ENCODE measurements at places on chromosomes 13 and 19.

- DNase-seq = no peak
Measured at GRCh38 chr13:78045916-78046315, 127.3 kb upstream of the EDNRB start.

- DNase-seq = no peak
Measured at GRCh38 chr13:24276861-24277260, 32.5 kb upstream of the C1QTNF9 start.

- DNase-seq = no peak
Measured at GRCh38 chr13:19152403-19152802, 29.2 kb downstream of the TUBA3C start.

DNA sequence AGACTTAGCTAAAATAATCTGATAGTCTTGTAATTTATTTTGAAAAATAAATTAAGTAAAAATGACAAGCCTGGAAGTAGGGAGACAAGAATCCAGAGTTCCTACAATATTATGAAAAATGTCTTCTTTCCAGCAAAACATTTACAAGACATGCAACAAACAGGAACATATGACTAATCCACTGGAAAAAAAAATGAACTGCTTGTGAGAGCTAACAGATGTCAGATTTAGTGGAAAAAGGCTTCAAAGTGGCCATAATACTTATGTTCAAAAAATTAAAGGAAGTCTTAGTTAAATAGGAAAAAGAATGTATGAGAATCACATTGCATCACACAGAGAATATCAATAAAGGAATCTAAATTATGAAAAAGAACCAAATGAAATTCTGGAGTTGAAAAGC lies 2082.0 kb upstream of the PCDH20 start:
- no peak for DNase-seq

GRCh38 chr13:71913717-71914116 lies 46.7 kb upstream of the DACH1 start:
- no peak for DNase-seq

DNA sequence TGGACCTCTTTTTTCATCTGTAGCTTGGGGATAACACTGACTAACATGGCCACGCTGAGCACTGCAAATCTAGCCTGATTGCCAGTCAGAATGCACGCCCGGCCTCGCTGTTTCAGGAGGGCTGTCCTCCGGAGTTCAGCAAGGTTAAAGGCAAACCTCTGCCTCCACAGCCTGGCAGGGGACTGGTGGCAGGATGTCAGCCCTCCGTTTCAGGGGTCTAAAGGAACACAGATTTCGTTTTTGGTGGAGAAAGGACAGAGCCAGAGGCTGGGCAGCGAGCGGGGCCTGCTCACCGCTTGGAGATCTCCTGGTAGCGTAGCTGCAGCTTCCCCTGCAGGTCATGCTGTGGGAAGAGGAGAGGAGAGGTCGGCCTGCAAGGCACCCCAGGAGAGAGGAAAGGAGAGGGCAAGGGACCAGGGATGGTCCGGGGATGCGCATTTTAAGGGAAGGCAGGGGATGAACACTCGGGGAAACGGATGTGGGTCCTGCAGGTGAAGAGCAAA lies 560 bp downstream of the NDUFA7 start:
- peak; percentile 23 for DNase-seq

GRCh38 chr13:57634839-57635165 lies 3.3 kb downstream of the PCDH17 start:
- DNase-seq = no peak

DNA sequence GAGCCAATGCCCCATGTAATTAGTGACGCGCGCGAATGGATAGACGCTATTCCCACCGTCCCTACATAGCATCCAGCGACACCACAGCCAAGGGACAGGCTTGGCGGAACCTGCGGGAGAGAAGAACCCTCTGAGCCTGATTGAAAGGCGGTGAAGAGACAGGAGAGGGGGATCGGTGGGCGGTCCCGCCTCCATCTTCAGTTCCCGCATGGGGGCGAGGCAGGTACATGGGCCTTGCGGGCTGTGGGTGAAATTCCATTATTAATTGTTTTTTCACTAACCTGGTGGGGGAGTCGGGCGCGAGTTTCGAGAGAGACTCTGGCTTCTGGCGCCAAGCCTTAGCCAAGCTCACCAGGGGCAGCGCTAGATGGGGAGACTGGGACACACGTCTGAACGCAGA lies 8.4 kb upstream of the TEX101 start:
- DNase-seq = no peak

GRCh38 chr13:33310245-33311038 lies 24.9 kb upstream of the STARD13 start:
- DNase-seq = no peak

- no peak for DNase-seq
Measured at GRCh38 chr13:59422646-59423045, 741.1 kb downstream of the DIAPH3 start.

GRCh38 chr19:944663-945241 lies 18.9 kb downstream of the ARID3A start:
- no peak for DNase-seq

- DNase-seq = no peak
Measured at GRCh38 chr19:52809801-52810200, 11.6 kb downstream of the ZNF28 start.

GRCh38 chr13:25872481-25873241 lies 179.2 kb downstream of the SHISA2 start:
- DNase-seq = no peak

- no peak for DNase-seq
Measured at GRCh38 chr13:93614776-93615175, 388.2 kb downstream of the GPC6 start.

DNA sequence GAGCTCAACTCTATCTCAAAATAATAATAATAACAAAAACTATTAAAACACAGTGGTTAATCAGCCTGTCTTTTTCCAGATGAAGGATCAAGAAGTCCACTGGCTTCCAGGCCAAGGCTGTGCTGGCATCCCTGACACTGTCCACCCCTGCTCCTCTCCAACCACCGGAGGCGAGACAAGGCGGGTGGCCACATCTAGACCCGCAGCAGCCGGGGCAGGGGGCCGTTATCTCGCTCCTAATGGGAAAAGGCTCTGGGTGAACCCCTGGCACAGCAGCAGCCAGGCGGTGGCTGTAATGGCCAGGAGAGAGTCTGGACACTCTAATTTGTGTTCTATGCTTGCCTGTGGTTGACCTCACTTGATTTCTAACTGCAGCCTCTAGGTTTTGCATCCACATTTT lies 158.0 kb upstream of the SOX1 start:
- DNase-seq = no peak

DNA sequence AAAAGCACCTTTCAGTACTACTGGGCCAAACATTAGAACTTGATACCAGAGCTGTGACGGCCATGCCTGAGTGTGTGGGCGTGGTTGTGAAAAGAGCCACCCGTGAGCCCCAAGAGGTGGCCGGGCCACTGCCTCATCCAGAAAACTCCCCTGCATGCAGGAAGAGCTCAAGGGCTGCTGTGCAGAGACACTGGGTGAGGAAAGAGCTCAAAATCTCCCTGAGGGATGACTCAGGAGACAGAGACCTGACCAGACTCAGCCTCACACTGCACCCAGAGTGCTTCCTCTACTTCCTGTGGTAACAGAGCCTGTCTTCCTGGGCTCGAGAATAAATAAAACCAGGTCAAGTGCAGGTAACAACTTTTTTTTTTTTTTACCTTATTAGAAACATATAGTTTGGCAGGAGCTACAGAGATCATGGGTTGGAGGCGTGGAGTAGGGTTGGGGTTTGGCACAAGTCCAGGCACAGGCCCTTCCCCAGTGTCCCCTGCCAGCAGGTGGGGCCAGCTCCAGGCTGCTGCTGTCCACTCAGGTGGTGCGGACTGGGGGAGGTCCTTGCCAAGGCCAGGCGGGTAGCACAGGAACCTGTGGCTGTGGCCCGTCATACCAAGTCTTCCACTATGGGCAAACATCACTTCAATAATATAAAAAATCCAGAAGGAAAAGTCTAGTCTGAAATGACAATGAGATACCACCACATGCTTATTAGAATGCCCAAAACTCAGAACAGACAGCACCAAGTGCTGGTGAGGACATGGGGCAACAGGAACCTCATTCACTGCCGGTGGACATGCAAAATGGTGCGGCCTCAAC lies 25.5 kb downstream of the ELL start:
- peak; percentile 85 for DNase-seq

DNA sequence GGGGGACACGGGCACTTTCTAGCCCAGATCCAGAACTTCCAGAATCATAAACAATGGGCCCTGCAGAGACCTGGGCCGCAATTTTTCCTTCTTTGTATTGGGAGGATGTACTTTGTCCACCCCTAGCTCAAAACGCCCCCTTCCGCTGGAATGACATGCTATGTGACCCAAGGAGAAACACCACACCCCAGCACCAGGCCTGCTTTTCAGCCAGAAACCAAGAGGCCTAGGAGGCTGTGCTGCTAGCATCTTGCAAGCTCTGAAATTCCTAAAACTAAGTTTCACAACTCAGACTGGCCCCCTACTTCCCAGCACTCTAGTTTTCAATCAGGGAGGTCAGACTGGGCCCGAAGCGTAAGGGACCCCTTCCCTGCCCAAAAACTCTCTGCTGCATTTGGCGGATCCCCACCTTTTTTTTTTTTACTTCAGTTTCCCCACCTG lies 538 bp downstream of the LSM4 start:
- DNase-seq = peak; percentile 72

DNA sequence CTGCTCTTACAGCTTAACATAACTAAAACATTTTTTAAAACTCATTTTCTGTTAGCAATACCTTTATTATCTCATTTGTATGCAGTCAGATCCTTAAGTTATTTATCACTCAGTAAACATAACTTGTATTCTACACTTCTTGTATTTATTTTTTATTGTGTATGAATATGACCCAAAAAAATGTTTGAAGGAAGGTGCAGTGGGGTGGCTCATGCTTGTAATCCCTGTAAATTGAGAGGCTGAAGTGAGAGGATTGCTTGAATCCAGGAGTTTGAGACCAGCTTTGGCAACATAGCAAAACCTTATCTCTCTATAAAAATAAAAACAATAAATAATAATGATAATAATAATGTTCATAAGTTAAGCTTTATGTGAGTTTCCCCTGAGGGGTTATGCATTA lies 1004.8 kb downstream of the SLITRK5 start:
- DNase-seq = no peak

- DNase-seq = peak; percentile 13
Measured at GRCh38 chr13:62320129-62321108, 904.8 kb upstream of the PCDH20 start.

DNA sequence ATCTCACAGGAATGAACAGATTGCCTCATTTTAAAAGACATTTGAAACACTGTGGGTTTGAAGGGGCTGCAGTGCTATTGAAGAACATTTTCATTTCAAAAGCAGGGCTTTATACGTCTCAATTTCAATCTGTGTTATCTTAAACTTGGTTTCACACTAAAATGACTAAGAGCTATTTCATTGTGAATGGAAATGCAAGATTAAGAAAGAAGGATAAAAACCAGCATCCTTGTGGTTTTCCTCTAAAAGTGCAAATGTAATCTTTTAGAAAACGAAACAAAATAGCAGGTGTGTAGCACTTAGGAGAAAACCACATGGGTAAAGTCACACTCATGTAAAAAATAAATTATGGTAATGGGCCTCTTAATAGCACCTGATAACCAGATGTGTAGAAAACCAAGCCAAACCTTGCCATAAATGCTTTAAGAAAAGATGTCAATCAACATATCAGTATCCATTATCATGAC lies 397.7 kb downstream of the GPC6 start:
- DNase-seq = no peak

DNA sequence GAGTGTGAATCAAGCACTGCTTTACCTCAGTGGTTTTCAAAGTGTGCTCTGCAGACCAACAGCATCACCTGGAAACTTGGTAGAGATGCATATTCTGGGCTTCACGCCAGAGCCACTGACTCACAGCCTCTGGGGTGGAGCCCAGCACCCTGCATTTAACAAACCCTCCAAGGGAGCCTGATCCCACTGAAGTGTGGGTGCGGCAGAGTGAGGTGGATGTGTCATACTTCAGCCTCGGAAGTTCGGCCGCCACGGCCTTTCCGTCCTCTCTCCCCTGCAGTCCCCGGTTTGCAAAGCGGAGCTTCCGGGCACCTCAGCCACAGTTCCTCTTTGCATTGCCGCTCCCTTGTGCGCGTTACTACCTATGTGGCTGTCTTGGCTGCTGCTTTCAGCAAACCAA lies 33.3 kb upstream of the MICU2 start:
- no peak for DNase-seq

DNA sequence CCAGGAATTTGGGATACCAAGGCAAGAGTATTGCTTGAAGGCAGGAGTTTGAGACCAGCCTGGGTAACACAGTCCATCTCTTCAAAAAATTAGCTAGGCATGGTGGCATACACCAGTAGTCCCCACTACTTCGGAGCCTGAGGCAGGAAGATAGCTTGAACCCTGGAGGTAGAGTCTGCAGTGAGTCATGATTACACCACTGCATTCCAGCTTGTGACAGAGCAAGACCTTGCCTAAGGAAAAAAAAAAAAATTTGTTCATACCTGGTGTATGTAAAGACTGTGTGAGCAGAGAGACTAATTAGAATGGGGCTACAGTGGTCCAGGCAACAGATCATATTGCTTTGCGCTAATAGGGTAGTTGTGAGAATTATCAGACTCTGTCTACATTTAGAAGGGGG lies 778.3 kb upstream of the PCDH20 start:
- DNase-seq = no peak

GRCh38 chr13:66506979-66507378 lies 723.2 kb downstream of the PCDH9 start:
- DNase-seq = peak; percentile 1

DNA sequence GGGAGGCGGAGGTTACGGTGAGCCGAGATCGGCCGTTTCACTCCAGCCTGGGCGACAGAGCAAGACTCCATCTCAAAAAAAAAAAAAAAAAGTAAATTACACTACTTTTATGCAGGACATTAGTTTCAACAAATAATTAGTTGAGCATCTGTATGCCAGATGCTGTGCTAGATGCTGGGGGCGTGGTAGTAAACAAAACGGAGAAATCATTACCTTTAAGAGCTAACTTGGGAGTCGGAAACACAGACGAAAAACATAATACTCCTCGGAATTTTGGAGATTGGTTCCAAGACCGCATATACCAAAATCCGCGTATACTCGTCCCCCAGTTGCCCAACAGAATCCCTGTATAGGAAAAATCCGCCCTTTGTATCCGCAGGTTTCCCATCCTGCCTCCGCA lies 1.3 kb upstream of the DUS3L start:
- DNase-seq = no peak

DNA sequence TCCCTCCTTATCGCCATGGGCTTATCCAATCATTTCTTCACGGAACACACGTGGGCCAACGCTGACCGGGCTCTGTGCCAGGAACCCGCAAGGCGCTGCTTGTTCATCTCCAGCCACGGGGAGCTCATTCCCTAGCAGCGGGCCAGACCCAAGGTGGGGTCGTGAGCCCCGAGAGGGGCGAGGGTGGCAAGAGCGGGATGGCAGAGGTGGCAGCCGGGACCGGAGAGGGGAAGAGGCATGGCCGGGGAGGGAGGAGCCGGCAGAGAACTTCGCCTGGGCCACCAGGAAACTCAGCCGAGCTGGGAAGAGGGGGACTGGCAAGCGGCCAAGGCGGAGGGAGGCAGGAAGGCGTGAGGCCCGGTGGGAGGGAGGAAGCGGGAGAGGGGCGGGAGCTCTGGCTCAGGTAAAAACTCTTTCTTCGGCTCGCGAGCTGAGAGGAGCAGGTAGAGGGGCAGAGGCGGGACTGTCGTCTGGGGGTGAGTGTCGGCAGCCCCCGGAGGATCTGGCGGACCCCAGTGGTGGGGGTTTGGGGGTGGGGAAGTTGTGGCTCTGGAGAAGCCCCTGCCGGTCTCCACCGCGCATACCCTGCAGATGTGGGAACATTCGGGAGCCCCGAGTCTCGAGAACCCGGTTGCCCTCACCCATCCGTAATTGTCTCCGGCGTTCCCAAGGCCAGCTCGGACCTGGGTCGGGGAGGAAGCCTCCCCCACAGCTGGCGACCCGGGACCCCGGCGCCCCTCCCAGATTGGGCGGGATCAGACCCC lies at the start of gene B3GNT3:
Gene B3GNT3 (plus strand): TSS at position 408 of the 764 bp plus-strand sequence. CDS start 12,670 bp downstream, outside the sequence.
- no peak for DNase-seq
